ENCODE measurements at places on chromosomes 7 and 10.

GRCh38 chr7:123557016-123557397 lies 611 bp downstream of the NDUFA5 start:
- DNase-seq: no peak

DNA sequence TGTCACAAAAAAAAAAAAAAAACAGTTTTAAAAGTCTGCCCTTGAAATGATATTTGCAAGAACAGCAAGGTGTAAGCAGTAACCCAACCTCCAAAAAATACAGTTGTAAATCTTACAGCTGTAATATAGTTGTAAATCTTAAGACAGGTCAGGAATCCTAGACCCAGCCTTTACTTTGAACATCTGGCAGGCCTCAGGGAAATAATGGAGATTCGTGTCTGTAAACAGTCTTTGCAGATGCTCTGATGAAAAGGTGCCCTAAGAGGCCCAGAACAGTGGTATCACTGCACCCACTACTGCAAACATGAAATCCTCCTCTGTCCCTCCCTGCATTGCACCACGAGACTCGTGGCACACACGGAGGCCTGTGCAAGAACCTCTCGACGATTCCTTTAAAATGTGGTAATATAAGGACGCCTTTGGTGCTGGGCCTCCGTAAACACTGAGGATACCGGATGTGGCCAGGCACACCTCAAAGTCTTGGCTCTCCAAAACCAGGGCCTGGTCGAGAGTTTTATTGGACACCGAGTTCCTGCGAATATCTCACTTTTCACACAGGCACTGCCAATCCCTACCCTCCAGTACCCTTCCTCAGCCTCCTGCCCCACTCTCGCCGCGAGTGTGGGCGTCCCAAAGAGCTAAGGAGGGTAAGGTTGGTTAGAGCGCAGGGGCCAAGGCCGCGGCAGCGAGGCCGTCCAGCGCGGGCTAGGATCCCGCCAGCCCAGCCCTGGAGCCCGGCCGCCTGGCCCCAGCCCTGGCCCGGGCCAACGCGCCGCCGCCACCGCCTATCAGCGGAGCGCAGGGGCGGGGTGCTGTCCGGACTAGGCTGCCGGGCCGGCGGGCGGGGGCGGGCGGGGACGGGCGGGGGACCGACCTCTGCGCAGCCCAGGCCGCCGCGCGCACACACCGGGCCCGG lies at the start of gene REEP3:
Gene REEP3, plus strand, starts transcription at position 902 of the 916 bp plus-strand sequence. CDS start 145 bp downstream, outside the sequence.
- peak; percentile 45 for DNase-seq

GRCh38 chr7:19982841-19983835 lies 209.7 kb upstream of the TMEM196 start:
- no peak for DNase-seq

DNA sequence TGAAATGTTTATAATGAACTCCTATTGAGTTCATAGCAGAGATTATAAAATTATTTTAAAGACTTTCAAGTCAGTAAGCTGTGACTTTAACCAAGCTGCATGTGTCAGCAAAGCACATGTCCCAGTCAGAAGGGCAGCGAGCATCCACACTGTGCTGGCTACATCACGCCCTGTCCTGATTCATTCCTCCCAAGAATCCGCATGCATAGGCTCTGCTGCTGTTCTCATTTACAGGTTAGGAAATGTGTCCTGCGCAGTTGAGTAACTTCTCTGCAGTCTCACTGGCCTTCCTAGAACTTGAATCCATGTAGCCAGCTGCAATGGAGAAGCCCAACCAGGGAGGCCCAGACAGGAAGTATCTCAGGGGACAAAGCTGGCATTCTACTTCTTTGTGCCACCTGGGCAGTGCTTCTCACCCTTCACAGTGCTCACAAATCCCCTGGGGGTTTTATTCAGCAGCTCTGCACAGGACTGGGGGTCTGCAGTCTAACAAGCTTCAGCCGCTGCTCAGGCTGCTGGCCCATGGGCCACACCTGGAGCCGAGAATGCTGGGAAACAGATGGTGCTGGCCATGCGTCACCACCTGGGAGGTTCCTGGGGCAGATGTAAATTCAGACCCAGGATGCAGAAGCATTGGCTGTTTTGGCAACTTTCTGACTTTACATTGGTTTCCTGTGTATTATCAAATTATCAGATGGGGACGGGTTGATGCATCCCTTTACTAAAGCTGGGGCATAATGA lies 192.8 kb upstream of the GDF10 start:
- no peak for DNase-seq

All from NCI-H2171 (cell line).